ENCODE measurements at places on chromosomes 7 and 10.

GRCh38 chr10:72334825-72335393 is 19.8 kb downstream of the DNAJB12 start:
- DNase-seq: no peak

GRCh38 chr10:107619139-107619538 is 454.6 kb upstream of the SORCS1 start:
- no peak for DNase-seq

- DNase-seq: no peak
Observed at GRCh38 chr10:98577168-98577567, 130.4 kb upstream of the HPS1 start.

GRCh38 chr10:75099952-75100763 is 11.3 kb upstream of the SAMD8 start:
- peak; percentile 33 for DNase-seq

GRCh38 chr7:134174795-134175261 is 47.7 kb downstream of the LRGUK start:
- DNase-seq: no peak

DNA sequence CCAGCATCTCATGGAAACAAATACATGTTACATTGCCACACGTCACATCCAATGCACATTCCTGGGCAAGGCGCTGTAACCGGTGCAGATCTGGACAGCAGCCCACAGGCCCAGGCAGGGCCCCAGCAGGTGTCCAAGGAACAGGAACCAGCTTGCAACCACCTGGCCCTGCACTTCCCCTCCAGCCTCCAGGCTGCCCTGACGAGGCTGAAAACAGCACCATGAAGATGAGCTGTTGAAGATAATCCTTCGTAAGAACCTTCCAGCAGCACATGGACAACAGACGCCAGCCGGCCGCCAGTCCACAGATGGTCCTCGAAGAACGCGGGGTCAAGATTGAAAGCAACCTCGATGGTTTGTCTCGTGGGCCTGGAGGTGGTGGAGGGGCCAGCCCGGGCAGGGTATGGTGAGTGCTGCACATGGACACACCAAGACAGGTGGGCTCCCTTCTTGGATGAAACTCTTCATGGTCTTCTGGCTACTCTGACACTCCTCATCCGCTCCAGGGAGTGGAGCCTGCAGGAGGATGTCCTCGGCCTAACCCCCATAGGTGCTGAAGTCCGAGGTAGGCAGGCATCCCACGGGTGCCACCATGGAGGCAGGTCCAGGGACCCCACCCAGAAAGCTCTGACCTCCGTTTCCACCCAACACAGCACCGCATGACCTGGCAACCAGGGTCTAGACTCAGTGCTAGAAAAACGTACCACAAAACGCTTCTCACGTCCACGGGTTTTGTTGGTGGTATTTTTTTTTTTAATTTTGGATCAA is 22.9 kb downstream of the PDGFA start:
- DNase-seq: no peak

DNA sequence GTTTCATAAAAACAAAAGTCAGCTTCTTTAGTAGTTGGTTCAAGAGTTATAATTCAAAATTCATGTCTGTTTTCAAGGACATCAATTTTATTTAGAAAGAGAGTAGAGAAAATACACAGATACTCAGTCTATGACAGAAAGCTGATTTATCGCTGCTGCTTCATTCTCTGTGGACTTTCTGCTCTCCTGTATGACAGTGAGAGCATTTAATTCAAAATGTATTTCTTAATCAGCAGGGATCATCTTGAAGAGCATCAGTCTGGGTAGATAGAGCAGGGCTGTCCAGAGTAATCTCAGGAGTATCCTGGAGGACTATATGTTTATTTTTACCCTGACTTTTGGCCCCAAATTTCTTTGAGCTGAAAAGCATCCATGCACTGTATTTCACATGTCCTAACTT is 1676.7 kb downstream of the REEP3 start:
- no peak for DNase-seq

- DNase-seq: no peak
Observed at GRCh38 chr7:81743201-81743600, 26.6 kb downstream of the HGF start.

DNA sequence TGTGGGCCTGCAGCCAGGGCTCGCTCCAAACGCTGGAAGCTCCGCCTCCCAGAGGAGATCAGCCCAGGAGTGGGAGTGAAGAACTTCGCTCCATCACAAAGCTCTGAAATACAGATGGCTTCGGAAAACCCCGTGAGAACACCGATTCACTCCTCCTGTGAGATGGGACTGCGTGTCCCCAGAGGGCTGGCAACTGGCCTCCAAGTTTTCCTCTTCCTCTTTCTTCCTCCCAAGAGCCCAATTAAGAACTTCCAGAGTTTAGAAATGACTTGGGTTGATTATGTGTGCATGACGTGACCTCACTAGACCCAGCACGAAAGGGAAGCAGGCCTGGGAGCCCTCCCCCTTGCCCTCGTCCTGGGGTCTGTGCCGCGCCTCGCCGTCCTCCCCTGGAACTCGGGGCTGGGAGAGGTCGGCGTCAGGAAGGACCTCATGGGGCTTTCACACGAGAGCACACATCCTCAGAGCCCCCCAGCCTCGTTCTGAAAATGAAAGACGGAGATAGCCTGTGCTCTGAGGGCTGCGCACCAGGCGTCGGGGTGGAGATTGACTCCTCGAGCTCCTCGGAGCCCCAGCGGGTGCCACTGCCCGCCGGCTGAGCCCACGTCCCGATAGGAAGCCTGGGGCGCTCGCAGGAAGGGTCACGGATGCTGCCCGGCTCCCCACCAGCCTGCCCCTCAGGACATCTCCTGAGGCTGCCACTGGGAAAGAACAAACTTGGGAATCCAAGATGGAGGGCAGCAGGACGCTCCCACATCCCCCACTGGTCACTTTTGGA is 37.8 kb downstream of the PTPRN2 start:
- DNase-seq: no peak

DNA sequence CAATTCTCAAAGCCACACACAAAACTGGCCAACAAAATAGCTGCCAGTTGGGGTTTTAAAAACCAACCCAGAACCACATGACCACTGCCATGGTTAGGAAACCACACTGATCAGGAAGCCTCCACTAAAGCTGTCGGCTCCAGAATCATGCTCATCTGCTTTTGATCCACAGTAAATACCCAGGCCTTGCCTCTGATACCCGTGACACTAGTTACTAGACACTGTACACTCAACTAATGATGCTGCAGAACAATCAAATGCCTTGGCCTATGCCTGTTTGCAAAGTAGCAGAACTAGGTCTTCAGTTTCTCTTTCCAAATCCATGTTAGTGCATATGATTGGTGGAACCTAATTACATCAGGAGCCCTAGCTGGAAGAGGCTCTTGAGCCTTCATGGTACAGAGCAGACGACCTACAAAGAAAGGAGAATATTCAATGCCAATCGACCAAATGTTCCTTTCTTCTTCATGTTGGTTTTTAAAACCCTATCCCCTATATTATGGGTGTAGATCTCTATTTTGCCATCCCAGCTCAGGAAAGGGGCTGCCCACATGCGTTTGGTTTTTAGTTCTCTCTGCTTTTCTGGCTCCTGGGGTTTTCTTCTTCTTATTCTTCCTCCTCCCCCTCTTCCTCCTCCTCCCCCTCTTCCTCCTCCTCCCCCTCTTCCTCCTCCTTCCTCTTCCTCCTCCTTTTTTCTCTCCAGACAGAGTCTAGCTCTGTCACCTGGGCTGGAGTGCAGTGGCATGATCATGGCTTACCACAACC is 76.6 kb downstream of the CNNM2 start:
- DNase-seq: no peak

DNA sequence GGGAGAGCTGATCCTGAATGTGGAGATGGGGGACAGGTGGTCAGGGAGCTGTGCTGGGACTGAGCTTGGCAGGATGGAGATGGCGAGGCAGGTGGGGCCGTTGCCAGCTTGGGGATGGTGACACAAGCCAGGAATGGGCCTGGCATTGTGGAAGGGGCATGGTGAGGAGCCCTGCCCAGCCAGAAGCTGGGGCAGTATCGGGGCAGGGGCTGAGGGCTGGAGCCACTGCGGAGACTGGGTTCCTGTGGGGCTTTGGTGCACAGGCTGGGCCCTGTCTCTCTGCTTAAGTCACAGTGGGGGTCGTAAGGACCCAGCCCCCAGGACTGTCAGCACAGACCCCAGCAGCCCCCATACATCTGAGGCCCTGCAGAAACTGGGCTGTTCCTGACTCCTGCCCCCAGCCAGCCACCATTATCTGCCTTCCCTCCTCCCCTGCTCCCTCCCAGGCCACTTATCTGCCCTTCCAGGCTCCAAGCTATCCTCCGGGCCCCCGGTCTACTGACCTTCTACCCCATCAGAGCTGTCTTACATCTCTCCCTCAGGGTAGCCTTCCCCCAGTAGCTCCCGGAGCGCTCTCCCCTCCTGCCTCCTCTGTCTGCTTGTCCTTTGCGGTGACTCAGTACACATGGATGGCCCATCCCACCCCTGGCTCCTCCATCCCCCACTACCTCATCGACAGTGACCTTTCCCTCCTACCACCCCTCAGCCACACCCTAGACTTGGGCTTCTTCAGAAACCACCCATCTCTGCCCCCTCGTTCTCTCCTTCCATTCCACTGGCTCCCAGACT is 44.2 kb downstream of the PPIF start:
- DNase-seq: no peak

GRCh38 chr7:90853205-90853604 is 257.1 kb downstream of the CDK14 start:
- DNase-seq: no peak

GRCh38 chr7:136868496-136869000 is at the start of gene CHRM2:
Gene CHRM2, plus strand, starts transcription at chr7:136868652. Its CDS starts 146,214 bp downstream, at chr7:137014866.
- DNase-seq: no peak

- no peak for DNase-seq
Observed at GRCh38 chr7:121337398-121337797, 8.6 kb downstream of the WNT16 start.

DNA sequence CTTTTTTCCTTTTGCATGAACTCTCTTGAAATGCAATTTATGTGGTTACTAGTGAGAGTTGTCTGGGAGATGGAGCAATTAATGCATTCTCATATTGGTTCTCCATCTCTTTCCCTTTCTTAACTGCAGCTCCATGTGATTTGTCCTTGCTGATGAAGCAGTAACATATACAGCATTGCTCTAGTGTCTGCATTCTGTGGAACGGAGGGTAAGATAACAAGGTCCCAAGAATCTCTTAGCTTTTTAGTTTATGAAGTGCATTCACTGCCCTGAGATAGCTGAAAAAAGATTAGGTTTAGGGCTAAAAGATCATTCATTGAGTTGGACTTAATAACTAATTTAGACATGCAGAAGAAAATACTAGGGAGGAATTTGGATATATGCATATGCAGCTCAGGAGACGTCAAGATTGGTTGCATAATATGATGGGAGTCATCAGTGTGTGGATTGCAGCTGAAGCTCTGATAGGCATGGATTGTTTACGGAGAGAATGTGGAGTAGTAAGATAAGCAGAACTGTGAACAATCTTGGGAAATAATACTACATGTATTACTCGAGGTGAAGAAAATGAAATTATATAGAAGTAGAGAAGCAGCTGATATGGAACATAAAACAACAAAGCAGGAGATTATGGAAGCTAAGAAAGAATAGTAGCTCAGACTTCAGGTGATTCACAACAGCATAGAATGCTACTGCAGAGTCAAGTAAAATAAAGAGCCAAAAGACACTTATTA is 404.7 kb downstream of the ARL4A start:
- DNase-seq: no peak

- peak; percentile 50 for DNase-seq
Observed at GRCh38 chr7:77331938-77332695, 84.0 kb downstream of the GSAP start.

GRCh38 chr7:133931053-133931452 is 196.1 kb upstream of the LRGUK start:
- DNase-seq: peak; percentile 15

Measured in NCI-H1930 (cell line).